DMS79 (cell line): ENCODE measurements at places on chromosomes 1 and 21.

- no peak for DNase-seq
Observed at GRCh38 chr1:31727849-31728248, 24.0 kb upstream of the COL16A1 start.

DNA sequence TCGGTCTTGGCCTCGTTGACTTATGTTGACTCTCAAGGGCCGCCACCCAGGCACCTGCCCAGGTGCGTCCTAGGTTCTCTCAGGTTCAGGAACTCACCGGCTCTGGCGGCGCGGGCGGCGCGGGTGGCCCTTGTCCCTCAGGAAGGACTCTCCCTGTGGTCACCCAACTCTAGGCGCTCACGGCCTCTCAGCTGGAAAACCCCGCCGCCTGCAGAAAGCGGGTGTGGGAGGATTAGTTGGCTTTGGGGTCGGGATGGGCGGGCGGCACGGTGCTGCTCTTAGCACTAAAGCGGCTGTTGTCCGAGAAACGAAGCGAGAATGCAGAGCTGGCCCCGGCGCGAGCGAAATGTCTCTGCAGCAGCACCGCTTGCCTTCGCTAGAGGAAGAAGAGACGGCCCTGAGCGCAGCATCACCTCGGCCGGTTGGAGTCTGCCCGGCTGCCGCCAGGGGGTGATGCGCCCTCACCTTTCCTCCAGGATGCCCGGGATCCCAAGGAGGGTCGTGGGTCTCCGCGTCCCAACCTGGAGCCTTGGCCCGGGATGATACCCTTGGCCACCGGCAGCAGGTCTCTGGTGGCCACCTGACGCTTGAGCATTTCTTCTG lies 8.1 kb upstream of the TADA1 start:
- peak; percentile 8 for DNase-seq

- no peak for DNase-seq
Observed at GRCh38 chr1:47468709-47469389, 31.0 kb downstream of the FOXD2 start.

- no peak for DNase-seq
Observed at GRCh38 chr1:86567878-86568277, 21.0 kb downstream of the CLCA4 start.
